ENCODE measurements at places on chromosomes 3 and 15.

DNA sequence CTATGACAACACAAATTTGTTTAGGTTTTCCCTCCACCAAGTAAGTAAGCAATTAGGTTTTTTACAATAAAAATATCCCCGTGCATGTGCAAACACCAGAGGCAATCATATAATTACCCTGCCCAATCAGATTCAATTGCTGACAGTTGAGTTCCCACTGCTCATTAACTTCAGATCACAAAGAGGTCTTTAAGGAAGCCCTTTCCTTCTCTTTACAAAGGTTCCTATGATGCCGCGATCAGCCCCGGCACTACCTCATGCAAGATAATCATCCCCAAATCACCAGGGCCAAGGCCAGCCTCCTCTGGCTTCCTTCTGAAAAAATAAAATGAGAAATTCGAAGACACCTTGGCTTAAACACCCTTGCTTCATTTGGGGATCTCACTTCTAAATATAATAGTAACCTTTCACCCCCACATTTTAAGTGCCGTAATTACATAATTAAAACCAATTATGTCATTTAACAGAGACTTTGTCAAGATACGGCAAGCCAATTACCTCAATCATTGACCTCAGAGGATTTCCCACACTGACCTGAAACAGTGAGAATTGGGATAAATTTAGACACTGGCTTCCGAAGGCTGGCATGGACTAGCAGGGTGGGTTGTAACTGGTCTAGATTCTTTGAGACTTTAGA, 121.3 kb upstream of the WNT5A start:
- DNase-seq, result no peak

- no peak for DNase-seq
Measured at GRCh38 chr3:191282251-191283185, 46.7 kb upstream of the CCDC50 start.

GRCh38 chr15:31930967-31931366, 99.3 kb upstream of the CHRNA7 start:
- no peak for DNase-seq

DNA sequence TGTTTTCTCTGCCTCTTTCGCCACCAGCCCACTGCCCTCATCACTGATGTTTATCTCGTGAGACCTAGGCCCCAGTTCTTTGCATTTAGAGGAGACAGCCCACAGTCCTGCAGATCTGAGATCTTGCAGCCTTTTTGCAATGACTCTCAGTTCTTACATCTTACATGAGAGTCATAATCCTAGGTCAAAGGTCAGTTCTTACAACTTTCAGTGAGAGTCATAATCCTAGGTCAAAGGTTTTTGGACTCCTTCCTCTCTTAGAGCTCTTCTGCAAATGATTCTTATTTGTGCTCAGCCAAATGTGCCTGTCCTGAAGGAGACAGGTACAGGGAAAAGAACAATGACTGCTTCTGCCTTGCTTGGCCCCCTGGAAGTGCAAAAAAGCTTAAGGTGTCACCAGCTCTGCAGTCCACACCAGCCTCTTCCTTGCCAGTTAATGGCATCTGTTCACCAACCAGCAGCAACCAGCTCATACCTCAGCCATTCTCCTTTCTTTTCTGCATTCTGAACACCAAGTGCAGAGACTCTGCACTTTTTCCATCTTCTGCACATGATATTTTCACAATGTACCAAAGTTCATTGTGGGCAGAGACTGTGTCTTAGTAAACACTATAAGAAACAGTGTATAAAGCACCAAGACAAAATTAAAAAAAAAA, 67.1 kb downstream of the ABHD5 start:
- no peak for DNase-seq

- no peak for DNase-seq
Measured at GRCh38 chr3:57252404-57252803, 24.9 kb downstream of the APPL1 start.

- no peak for DNase-seq
Measured at GRCh38 chr3:114508976-114509375, 215.1 kb downstream of the TIGIT start.

GRCh38 chr3:127768346-127769008, 53.8 kb downstream of the MGLL start:
- no peak for DNase-seq

- DNase-seq, result peak; percentile 46
Measured at GRCh38 chr15:23648920-23649515, 1.4 kb upstream of the MAGEL2 start.

DNA sequence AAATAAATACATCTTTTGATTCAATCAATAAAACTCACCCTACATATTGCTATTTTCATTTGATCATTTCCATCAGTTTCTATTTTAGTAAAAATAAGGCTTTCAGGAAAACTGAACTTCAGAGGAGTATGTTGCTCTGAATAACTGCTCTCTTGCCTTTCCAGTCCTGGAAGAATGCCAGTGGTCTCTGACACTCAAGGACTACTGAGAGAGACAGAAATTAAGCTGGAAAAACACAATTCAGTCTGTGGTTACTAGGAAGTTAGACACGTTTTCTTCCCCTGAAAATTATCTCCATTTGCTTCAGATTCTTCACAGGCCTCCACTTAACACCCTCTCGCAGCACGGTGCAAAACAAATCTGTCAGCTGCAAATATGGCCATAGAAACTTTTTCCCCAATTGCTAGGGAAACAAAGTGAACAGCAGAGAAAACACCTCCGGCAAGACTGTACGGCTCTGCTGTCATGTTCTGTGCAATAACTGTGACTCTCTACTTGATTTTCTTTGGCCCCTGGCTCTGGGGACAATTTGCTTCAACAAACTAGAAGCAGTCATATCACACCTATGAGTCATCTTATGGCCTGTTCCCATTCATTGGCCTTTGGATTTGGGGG, 353.0 kb downstream of the MAGI1 start:
- no peak for DNase-seq

DNA sequence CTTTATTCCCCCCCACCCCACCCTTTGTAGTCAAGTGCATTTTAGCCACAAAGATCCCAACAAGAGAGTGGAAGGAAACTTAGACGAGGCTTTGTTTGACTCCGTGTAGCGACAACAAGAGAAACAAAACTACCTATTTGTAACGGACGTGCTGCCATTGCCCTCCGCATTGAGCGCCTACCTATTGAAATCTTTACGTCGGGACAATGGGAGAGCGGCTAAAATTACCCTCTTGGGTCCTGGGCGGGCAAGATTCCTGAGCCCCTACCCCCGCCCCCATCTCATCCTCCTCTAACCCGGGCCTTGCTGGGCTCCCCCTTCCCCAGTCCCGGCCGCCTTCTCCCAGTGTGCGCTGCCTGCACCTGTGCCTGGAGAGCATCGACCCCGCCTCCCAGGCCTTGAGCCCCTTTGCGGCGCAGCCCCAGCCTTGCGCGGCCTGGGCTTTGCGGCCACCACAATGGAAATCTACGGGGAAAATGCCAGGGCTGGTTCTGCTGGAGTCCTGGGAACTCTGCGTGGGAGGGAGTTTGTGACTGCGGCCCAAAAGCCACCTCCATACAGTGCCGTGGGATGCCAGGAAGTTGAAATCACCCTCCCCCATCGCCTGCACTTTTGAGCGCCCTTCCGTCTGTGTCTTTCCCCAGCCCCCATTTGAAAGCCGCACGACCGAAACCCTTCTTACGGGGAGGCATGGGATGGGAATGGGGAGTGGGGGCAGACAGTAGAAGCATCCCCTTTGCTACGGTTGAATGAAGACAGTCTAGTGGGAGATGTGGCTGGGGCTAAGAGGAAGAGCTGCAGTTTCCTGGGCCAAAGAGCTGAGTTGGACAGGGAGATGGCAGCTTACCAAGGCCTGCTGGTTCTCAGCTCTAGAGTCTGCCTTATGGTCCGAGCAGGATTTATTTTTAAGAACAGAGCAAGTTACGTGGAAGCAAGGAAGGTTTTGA, 1.1 kb upstream of the SOX2 start:
- DNase-seq, result no peak

DNA sequence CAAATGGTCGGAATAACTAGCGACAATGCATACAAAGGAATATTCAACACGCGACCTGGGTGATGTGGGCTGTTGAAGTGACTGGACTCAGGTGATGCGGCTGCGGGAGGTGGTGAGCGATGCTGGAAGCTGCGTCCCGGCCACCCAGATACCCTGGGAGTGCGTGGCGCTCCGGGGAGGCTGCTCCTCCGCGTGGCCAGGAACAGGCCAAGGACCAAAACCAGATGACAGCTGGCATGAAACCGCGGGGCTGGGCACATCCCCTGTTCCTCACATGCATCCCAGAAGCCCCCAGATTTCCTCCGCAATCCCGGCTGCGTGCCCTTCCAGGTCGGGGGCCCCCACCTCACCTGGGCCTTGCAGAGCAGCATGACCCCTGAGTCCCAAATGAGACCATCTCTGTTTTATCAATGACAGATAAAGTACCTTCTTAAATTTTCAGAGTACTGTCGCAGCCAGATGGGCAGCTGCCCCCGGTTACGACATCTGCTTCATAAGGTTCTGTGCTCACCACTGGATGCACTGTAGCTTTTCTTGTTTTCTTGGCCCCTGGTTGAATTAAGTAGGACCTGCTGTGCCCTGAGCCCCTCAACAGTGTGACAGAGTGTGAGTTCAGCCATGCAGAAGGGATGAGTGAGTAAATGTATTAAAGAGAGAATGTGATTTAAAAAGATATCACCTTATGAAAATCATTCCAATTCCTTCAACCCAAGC, 278.2 kb downstream of the GABRG3 start:
- no peak for DNase-seq

Data from pancreas (tissue), 10 donors.